ENCODE measurements at places on chromosomes 12 and 14.
A peak's percentile ranks its signal among the peaks of the same experiment; 100 is the strongest.

GRCh38 chr12:59570145-59570544 lies 25.7 kb upstream of the SLC16A7 start:
- no peak for DNase-seq

DNA sequence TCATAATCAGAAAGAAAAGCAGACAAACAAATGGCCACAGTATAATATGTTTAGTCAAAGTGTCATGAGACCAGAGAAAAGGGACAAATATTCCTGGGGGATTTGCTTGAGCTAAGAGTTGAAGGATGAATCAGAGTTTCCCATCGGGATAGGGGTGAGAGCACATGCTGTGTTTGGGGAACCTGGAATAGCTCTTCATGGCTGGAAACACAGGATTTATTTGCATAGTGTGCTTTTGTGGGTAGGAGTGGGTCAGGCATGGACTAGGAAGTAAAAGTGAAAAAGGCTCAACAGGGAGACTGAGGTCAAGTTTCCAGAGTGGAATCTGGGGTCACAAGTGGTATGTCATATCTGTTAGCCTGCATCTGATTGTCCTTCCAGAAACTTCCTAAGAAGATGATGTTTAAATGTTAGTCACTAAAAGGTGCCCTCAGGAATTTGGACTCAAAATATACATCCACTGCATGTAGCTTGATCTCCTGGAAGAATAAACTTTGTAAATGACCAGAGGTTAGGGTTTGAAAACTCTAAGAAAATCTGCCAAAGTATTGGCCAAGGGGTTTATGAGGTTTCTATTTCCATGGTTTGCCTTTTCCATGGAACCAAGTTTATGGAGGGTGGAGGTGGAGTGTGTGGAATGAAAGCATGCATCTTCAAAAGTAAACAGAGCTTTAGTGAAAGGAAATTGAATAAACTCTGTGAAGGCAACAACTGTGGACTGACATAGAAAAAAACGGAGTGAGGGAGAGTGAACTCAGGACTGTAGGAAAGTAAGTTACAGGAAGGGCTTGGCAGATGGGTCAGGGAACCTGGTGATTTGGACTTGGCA lies 344.6 kb downstream of the C12orf75 start:
- no peak for DNase-seq

GRCh38 chr14:94473666-94474410 lies 2.2 kb downstream of the SERPINA9 start:
- no peak for DNase-seq

DNA sequence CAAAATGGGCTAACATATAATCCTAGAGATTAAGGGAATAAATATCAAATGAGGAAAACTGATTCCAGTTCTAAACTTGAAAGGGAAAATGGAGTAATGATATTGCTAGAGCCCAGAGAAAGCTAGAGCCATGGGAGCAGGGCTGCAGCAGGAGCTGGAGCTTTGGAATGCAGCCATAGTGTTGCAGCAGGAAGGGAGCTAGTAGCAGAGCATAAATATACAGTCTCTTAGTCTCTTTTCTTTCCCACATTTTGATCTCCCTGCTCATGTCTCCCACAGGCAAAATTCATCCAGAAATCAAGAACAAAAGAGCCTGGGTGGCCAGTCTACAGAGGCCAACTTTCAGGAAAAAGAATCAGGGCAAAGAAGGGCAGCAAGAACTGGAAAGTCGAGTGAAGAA lies 253.7 kb downstream of the ATXN7L3B start:
- DNase-seq, result no peak

DNA sequence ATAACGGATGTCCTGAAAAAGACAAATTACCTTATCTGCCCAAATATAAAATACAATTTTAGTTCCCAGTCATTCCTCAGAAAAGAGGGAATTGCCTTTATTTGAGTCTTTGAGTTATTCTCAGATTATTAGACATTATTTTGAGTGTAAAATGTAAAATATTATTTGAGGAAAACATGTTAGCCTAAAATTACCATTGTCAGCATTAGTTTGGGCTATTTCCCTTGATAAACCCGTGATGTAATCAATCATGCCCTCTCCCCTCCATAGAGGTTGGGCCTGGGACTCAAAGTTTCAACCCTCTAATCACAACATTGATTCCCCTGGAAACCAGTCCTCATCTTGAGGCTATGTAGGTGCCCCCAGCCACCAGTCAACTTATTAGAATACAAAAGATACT lies 213.4 kb downstream of the NUBPL start:
- DNase-seq, result no peak

DNA sequence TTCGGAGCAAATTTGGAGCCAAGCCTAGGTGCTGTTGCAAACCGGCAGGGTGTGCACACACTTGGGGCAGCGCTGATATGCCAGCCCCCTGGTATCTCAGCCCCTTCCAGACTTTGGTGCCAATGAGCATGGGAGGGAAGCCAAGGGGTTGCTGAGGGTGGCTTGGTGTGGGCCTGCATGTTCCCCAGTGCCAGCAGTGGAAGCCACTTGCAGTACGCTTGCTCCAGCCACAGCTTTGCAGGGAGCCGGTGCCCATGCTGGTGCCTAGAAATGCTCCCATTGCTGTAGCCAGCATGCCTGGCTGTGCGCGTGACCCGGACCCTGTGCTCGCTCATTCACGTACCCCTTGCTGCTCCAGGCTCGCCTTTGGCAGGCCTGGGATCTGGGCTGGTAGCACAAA lies 67.1 kb upstream of the DNM1L start:
- no peak for DNase-seq

GRCh38 chr12:42213954-42214426 lies 24.1 kb downstream of the YAF2 start:
- no peak for DNase-seq

DNA sequence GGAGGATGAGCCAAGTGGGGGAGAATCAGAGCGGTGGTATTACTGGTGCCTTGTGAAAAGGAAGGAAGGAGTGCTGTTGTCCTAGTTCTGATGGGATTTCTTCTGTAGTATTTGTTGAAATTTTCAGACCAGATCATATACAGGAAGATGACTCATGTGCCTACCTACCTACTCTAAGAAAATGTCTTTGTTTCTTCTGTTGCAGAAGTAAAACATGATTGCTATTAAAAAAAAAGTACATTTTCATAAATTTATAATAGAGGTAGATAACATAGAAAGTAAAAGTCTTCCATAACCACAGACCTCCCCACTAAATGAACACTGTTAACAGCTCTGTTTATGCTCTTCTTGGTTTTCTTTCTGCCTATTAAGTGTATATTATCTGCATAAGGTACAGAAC lies 26.9 kb downstream of the SAMD4A start:
- DNase-seq, result no peak

- DNase-seq, result no peak
Observed at GRCh38 chr12:106300761-106301160, 1.8 kb upstream of the TCP11L2 start.

DNA sequence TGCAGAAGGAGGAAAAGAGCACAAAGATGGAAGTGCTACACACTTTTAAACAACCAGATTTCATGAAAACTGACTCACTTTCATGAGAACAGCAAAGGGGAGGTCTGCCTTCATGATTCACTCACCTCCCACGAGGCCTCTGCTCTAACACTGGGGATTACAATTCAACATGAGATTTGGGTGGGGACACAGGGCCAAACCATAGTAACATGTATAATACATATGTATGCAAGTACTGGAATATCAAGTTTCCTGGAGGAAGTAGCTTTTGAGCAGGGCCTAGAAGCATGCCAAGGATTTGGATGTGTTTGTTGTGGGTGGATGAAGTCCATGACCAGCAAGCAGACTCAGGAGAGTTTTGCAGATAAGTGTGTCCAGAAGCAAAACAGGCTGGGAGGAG lies 409.0 kb downstream of the RGS6 start:
- no peak for DNase-seq

DNA sequence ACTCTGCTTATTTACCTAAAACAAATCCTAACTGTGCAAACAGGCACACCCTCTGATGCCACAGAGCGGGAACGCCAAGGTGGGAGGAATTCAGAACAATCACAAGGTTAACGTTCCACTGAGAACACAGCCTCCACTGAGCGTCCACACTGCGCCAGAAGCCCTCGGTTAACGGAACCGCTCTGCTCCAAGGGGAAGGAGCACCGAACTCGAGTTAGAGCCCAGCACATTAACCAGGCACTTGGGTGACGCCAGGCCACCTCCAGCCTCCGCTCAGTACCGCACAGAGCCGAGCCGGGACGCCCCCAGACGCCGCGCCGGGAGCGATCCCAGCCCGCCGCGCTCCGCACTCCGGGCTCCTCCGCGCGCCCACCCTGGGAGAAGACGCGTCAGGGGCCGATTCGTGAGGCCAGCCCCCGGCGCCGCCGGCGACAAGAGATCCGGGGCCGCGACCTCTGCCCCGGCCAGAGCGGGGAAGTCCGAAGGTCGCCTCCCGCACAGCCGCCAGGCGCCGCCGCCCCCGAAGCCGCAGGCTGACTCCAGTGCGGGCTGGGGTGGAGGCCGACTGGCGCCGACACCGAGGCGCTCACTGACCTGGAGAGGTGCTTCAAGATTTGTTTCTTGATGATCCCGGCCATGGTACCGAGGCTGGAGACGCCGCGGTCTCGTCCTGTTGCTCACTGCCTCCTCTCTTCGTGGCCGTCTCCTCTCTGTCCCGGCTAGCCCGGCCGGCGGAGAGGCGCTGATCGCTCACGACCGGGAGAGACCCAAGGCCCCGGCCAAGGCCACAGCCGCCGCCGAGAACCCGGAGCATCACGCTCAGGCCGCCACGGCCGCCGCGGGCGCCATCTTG lies 450 bp downstream of the BLTP3B start:
- no peak for DNase-seq

- no peak for DNase-seq
Observed at GRCh38 chr12:111777345-111778045, 10.8 kb downstream of the ALDH2 start.

- no peak for DNase-seq
Observed at GRCh38 chr12:52097045-52097666, 17.7 kb downstream of the SMIM41 start.

- no peak for DNase-seq
Observed at GRCh38 chr12:6827982-6828780, at the start of gene P3H3. TSS of gene P3H3 (plus strand) at chr12:6828407. CDS start at chr12:6828441, 34 bp downstream.

DNA sequence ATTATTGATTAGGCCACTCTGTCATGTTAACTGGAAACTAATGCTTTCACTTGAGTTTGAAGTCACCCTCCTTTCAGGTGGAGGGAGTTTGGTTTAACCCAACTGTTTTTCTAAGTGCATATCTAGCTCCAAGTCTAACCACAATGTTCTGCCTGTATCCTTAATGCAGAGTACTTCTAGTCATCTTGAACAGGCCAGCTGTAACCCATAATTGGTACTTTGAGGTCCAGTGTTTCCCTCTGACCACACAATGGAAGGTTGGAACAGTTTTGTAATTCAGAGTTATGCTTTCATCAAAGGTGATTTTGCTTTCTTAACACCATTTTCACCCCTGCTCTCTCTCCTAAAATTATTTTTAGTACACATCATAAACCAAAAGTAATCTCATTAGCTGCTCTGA lies 237.2 kb upstream of the DCN start:
- DNase-seq, result no peak

DNA sequence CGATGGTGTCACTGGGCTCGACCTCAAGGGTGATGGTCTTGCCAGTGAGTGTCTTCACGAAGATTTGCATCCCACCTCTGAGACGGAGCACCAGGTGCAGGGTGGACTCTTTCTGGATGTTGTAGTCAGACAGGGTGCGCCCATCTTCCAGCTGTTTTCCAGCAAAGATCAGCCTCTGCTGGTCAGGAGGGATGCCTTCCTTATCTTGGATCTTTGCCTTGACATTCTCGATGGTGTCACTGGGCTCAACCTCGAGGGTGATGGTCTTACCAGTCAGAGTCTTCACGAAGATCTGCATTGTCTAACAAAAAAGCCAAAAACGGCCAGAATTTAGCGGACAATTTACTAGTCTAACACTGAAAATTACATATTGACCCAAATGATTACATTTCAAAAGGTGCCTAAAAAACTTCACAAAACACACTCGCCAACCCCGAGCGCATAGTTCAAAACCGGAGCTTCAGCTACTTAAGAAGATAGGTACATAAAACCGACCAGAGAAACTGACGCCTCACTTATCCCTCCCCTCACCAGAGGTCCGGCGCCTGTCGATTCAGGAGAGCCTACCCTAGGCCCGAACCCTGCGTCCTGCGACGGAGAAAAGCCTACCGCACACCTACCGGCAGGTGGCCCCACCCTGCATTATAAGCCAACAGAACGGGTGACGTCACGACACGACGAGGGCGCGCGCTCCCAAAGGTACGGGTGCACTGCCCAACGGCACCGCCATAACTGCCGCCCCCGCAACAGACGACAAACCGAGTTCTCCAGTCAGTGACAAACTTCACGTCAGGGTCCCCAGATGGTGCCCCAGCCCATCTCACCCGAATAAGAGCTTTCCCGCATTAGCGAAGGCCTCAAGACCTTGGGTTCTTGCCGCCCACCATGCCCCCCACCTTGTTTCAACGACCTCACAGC lies 717 bp downstream of the UBC start:
- DNase-seq, result peak; percentile 77
